ENCODE measurements at places on chromosomes 2 and 18. TPM values are rescaled to one million over a fixed set of nuclear protein-coding genes. Genes with fewer than 3 reads are reported as not detected.

DNA sequence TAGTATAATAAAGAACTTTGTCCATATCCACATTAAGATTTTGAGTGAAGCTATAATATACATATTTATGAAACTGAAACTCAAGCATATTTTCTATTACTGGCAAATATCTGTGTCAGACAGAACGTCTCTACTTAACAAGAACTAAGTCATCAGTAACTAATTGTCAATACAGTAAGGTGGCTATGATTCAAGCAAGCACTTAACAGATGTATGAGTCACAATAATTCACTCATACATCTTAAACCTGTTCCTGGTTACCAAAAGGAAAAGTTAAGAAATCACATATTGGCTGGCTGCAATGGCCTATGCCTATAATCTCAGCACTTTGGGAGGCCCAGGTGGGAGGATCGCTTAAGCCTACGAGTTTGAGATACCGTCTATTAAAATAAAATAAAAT lies 96.0 kb downstream of the SOS1 start:
- no peak for DNase-seq

DNA sequence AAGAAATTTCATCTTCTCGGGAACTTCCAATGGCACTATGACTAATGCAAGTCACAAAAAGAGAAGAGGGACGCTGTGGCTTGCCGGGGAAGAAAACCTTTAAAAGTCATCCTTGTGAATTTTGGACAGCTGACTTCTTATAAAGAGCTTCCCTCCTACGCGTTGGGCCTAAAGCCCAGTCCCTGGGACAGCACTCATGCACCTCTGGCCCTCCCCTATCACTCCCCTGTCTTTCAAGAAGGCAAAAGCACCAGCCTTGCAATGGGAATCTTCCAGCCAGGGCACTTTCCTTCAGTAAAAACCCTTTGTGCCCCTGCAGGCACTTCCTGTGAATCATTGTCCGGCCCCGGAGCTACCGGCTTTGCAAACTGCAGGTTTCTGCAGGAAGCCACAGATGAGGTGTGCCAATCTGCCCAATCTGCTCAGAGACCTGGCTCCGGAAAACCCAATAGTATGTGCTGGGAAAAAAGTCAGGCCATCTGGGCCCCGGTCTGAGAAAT lies 7.1 kb downstream of the MREG start:
- DNase-seq, result no peak

The PLGLB2 gene
- total RNA-seq, result not detected

DNA sequence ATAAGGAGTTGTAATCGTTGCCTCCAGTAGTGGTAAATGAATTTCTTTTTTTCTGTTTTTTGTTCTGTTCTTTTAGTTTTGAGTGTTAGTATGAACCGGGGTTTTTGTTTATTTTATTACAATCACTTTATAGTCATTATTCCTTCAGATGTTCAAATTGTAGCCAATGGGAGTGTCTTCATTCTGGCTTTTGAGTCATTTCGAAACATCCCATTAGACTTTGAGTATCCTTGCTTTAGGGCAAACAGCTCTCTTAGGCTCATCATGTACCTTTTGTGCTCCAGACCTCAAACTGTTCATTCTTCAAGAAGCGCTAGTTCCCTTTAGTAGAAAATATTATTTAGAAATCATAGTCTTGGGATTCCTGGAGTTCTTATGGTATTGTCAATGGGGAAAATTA lies 54.2 kb upstream of the PAX3 start:
- no peak for DNase-seq

The PPP1R7 gene
- 140 TPM for total RNA-seq
